ENCODE measurements at places on chromosomes 7 and 10. TPM values are rescaled to one million over a fixed set of nuclear protein-coding genes. Genes with fewer than 3 reads are reported as not detected.
A peak's percentile ranks its signal among the peaks of the same experiment; 100 is the strongest.

- no peaks in the 10 kb centered on the region for H3K36me3 ChIP-seq
- no peak overlapping the region for H3K4me3 ChIP-seq
- H3K27ac ChIP-seq = no peak overlapping the region
Measured at GRCh38 chr7:40175725-40176510, 41.1 kb downstream of the SUGCT start.

DNA sequence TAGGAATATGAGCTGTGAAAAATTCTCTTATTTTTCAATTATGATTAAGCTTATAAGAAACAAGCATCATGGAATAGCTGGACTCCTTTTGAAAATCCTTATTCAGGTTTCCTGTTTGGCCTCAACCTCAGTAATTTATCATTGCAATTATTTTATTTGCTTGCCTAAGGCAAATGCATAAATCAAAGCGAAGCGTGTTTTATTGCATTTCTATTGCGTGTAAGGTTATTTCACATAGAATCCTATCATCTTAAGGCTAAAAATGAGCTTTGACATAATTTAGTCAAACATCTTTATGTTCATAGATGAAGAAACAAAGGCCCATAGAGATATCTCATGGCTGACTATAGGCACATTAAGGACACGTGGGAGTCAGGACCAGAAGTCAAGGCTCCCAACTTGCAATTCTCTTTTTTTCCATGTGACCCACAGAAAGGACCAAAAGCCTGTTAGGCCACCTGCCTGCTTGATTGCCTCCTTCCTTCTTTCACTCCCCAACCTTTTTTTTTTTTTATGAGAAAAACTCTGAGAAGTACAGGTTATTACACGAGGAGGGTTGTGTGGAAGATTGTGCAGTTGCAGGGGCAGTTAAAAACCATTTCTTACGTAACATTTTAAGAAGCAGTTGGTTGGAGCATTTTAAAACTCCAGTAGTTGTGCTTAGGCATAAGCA, 261.0 kb downstream of the HDAC9 start:
- H3K36me3 ChIP-seq = no peaks in the 10 kb centered on the region
- no peak overlapping the region for H3K27ac ChIP-seq
- H3K4me1 ChIP-seq = no peaks in the 10 kb centered on the region
- H3K4me3 ChIP-seq = no peak overlapping the region
- no peaks in the 10 kb centered on the region for H3K27me3 ChIP-seq

DNA sequence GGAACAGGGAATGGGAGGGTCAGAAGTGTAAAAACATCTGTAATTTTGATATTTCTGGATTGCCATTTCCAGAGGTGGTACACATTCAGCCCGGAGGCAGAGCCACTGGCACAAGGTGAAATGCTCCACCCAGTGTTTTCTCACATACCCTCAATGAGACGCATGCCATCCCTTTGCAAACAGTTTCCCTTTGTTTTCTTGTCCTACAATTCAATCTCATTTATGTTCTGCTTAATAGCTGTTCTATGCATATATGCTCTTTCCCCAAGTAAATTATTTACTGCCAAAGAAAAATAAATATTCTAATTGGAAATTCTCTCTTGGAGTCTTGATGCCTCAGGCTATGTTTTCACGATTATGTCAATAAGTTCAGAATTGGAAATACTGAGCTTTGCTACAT, 369.7 kb upstream of the AKR1E2 start:
- H3K27ac ChIP-seq = no peak overlapping the region
- no peak overlapping the region for H3K4me3 ChIP-seq
- H3K27me3 ChIP-seq = peaks cover 28% of the 10 kb centered on the region
- no peak for DNase-seq
- H3K36me3 ChIP-seq = no peaks in the 10 kb centered on the region

GRCh38 chr7:81467964-81468363, 301.9 kb downstream of the HGF start:
- H3K27me3 ChIP-seq = no peaks in the 10 kb centered on the region
- H3K36me3 ChIP-seq = no peaks in the 10 kb centered on the region
- no peaks in the 10 kb centered on the region for H3K4me1 ChIP-seq
- no peak overlapping the region for H3K27ac ChIP-seq
- no peak for DNase-seq
- H3K4me3 ChIP-seq = no peak overlapping the region

- H3K27me3 ChIP-seq = no peaks in the 10 kb centered on the region
- peaks cover 33% of the 10 kb centered on the region for H3K4me1 ChIP-seq
- peaks cover 7% of the 10 kb centered on the region for H3K36me3 ChIP-seq
- H3K4me3 ChIP-seq = no peak overlapping the region
Measured at GRCh38 chr10:50416181-50416824, 165.0 kb upstream of the ASAH2 start.

DNA sequence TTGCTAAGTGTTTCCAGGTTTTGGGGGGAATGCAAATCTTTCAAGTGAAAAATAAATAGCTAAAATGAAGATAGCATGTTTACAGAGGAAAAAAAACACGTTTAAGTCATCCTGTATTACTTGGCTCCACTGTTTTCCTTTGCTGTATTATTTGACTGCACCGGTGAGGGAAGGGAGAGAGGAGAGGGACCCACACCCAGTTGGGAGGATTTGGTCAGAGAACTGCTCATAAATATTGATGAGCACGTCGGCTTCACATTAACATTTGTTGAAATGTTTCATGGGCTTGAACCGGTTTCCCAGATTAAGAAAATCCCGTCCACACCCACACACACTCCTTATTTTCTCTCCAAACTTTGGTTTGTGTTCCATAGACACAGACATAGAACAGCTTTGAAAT, 493.8 kb upstream of the MGMT start:
- H3K27me3 ChIP-seq = peaks cover 12% of the 10 kb centered on the region
- H3K36me3 ChIP-seq = no peaks in the 10 kb centered on the region
- DNase-seq = no peak
- no peaks in the 10 kb centered on the region for H3K4me1 ChIP-seq
- H3K4me3 ChIP-seq = no peak overlapping the region
- no peak overlapping the region for H3K27ac ChIP-seq

- H3K27me3 ChIP-seq = peaks cover 5% of the 10 kb centered on the region
- DNase-seq = peak; percentile 32
- H3K4me1 ChIP-seq = no peaks in the 10 kb centered on the region
- no peak overlapping the region for H3K4me3 ChIP-seq
- H3K27ac ChIP-seq = no peak overlapping the region
Measured at GRCh38 chr7:131745390-131746248, 189.2 kb upstream of the PODXL start.

Gene IDI2
- not detected for total RNA-seq
